ENCODE measurements at places on chromosomes 13 and 19. TPM values are rescaled to one million over a fixed set of nuclear protein-coding genes. Genes with fewer than 3 reads are reported as not detected.
A peak's percentile ranks its signal among the peaks of the same experiment; 100 is the strongest.

The ALG11 gene
- polyA plus RNA-seq: 23.1 TPM

GRCh38 chr13:33761740-33762139 lies 56.2 kb upstream of the RFC3 start:
- DNase-seq: no peak

- no peak for DNase-seq
Measured at GRCh38 chr13:103931331-103931845, 865.2 kb upstream of the SLC10A2 start.

GRCh38 chr13:109576331-109576813 lies 210.0 kb downstream of the IRS2 start:
- no peak for DNase-seq

- no peak for DNase-seq
Measured at GRCh38 chr13:77386046-77386445, 59.2 kb upstream of the MYCBP2 start.

The NLRP11 gene
- not detected for polyA plus RNA-seq

DNA sequence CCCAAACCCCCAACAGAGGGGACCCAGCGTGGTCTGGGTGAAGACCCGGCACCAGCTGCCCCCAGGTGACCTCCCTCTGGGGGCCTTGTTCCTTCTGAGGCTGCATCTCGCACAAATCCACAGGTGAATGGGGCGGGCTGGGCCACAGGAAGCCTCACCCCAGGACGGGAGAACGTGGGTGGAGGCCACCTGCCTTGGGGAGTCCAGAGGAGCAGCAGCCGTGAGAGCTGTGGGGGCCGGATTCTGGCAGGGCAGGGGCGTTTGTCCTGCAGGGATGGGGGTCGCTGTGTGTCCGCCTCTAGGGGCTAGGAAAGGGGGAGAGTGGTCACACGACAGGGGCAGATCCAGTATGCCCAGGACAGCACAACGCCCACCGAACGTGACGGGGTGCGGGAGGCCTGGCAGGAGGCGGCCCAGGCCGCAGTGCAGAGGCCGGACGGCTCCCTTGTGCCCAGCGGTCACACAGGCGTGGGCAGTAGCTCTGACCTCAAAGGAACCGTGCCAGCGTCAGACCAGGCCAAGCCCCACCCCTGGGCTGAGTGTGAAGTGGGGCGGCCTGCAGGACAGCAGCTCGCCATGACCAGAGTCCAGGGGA lies 6.7 kb downstream of the POLR2E start:
- DNase-seq: no peak

DNA sequence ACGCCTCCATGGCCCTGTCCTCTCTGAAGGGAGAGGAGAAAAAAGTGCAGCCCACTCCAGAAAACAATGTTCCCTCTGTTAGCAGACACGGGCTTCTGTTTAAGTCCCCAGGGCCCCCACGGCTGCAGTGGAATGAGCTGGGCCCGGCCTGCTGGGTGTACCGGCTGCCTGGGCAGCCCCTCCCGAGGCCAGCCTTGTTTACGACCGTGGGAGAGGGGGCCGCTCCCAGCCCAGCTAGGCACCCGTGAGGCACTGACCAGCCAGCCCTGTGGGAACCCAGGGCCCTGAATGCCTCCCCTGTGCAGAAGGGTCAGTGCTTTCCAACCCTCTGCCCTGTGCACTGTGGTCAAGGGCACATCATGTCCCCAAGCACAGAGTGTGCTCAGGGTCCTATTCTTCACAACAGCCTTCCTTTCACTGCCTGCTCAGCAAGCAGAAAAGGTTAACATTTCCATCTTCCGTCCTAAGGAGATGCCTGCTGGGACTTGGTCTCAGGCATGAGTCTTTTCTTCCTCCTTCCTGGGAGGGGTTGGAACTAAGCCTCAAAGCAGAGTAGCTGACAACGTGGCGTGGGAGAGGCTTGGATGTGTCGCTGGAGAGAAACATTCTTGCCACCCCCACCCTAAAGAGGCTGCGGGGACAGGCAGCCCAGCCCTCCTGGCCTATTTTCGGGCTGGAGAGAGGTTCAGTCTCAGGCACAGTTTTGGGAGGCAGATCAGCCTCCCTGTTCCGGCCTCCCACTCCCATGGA lies 90.1 kb downstream of the RGCC start:
- peak; percentile 86 for DNase-seq

The CGB1 gene
- not detected for polyA plus RNA-seq

The ZNF547 gene
- polyA plus RNA-seq: 4.3 TPM

DNA sequence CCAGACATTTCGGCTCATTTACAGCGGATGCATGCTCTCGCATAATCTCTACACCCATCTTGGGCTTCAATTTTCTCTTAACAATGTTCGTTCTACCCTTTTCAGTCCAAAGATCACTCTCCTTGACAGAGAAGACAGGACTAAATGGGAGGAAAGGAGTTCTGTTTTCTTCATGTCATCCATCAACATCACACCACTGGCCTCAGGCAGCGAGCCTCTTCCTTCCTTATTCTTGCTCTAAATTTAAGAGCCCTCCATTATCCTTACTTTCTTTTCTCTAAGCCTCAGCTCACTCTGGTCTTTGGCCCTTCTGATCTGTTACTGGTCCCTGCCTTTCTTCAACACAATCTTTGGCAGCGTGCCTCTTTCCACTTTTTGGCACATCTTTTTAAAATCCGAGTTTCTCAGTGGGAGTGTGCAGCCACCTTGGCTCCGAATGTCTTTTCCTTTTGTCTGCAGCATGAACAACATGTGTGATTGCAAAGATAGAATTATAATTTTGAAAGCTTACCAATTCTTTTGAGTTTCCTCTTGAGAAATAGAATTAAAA lies 98.7 kb downstream of the FAM216B start:
- peak; percentile 72 for DNase-seq

DNA sequence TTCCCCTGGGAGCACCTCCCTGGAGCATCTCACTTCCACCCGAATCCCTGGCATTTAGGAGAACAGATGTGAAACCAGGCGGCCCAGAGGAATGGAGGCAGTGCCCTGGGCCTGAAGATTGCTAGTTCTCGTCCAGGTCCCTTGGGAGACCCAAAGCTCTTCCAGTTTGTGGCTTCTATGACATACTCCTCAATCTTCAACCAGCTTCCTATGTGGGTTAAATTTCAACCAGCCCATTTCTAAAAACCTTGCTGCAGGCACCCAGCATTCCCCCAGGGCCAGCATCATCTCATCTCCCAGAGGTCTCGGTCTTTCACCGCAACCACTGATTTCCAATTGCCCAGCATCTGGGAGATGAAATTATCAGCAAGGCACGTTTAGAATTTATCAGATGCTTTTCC lies 46.0 kb upstream of the STK24 start:
- DNase-seq: no peak

DNA sequence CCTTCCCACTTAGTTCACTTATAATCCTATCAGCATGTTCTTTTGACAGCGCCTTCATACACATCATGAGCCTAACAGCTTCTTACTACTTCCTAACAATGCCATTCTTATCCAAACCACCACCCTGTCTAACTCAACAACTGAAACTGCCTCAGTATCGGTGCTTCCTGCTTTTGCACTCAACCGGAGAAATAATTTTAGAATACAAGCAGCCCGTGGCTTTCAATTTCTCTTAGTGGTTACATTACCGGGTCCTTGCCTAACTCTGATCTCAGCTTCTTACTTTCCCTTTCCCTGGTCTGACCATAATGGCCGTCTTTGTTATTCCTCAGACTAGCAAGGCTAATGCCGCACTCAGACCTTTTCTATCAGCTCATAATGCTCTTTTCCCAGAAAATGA lies 17.0 kb downstream of the ZFP82 start:
- no peak for DNase-seq

The ZNF492 gene
- 0.96 TPM for polyA plus RNA-seq

GRCh38 chr19:52138278-52138982 lies 1.3 kb downstream of the ZNF616 start:
- DNase-seq: peak; percentile 56

- peak; percentile 7 for DNase-seq
Measured at GRCh38 chr13:97696921-97697320, 256.6 kb upstream of the IPO5 start.

The POSTN gene
- 1,363 TPM for polyA plus RNA-seq

DNA sequence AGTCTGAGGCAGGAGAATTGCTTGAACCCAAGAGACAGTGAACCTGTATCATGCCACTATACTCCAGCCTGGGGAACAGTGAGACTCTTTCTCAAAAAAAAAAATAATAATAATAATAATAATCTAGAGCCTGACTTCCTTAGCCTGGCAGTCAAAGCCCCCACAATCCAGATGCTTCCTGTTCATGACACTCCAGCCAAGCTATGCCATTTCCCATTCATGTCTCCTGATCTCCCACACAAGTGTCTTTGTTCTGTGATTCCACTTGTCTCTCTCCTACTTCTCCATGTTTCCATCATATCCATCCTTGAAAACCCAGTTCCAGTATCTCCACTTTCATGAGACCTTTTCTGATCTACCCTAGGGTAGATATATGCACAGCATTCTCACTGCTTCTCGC lies 150.7 kb downstream of the FOXO1 start:
- DNase-seq: no peak

- peak; percentile 67 for DNase-seq
Measured at GRCh38 chr13:112619730-112620631, 32.0 kb upstream of the TUBGCP3 start.

DNA sequence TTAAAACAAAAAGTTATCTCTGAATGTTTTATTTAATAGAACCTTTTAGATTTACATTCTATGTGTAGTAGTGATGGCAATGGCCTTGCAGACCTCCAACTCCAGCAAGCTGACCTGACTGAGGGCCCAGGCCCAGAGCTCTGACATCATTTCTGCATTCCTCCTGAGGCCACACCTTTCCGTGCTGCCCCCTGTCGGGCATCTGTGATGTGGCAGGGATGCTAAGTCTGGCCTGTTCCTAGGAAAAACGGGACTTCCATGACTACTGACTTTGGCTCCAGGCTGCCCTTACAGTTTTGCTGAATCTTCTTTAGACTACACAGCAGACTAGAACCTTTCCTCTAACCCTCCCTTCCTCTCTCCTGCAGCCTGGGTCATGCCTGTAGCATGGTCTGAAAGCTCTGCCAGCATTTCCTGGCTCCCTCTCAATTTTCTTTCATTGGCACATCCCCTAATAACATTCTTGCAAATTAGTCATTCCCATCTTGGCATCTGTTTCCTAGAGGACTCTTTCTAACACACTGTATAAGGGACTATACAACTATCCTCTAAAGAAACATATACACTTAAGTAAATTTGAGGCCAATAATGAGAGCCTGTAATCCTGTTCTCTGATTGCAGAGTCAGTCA lies 249.1 kb downstream of the GPC5 start:
- peak; percentile 17 for DNase-seq

DNA sequence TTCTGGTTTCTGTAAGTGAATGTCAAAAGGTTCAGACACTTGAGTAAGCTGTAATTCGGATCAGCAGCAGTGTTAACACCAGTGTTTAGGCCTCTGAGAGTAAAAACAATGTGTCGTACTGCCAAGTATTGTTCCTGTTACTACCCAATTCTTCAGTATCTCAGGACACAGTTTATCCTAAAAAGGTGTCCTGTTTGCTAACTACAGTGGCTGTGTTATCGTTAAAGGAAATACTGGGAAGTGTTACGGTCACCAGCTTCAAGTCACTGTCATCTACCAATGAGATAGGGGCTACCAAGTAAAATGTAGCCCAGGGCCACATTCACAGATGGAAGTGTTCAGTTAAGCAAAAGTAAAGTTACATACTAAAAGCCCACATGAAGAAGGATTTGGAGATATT lies 2.3 kb upstream of the UPF3A start:
- DNase-seq: no peak

All from muscle of leg (tissue), 16 donors.